ENCODE measurements at places on chromosomes 6 and 20.

DNA sequence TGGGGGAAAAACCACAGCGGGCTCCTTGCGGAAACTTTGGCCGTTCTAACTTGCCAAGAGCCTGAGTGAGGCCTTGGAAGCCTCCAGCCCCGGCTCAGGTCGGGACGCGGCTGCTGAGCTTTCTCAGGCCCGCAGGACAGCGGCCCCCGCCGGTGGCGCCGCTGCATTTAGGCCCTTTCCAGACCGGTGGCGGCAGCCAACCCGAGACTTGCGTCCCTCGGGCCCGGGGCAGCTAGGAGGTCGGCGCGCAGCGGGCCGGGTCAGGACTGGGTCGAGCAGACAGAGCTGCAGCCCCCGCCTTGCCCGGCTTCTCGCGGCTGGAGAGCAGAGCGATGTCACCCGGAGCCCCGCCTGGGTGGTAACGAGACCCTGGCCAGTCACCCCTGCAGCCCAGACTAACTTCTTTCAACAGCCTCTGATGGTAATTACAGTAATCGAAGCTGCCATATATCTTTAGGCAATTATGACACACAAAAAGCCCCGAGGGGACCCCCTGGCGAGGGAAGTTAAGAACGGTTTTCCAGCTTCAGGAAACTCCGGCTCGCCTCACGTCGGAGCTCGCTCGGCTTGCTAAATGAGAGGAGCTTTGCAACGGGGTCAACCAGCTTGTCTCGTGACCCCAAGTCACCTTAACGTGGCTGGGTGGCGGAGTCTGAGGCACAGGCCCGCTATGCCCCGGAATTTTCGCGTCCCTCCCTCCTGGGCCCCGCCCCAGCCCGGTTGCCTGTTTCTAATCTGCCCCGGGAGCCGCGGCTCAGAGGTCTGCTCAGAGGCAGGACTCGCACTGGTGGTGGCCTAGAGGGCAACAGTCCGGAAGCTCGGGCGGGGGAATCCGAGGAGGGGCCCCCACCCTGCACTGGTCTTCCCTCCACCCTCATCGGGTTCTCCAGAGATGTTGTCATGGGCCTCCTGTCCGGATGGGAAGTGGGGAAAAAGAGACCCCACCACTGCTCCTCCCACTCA, 3.0 kb downstream of the NR2E1 start:
- DNase-seq = peak; percentile 49

- no peak for DNase-seq
Measured at GRCh38 chr6:164296411-164296810, 881.9 kb downstream of the QKI start.

DNA sequence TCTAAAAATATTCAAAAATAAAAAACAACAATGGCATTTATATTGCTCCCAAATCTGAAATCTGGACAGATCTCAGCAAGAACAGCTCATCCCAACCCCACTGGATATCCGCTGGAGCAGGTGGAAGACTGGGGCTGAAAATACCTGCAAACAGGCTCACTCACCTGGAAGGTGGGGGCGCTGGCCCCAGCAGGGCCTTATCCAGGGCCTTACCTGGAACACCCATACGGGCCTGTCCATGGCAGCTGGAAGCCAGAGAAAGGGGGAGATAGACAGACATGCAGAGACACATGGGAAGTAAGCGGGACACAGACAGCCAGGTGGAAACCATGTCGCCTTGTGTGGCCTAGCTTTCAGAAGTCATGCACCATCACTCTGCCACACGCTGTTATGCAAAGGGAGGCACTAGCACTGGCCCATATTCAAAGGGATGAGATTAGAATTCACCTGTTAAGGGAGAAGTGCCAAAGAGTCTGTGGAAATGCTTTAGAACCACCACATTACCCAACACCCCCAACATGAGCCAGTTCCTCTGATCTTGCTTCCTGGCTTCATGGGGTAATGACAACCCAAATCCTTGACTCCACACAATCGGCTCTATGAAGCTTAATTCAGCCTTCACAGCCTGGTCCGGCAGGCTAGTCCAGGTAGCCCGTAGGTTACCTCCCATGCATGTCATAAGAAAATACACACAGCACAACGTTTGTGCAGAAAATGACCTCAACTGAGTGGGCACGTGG, 99.0 kb upstream of the CDYL start:
- DNase-seq = no peak

DNA sequence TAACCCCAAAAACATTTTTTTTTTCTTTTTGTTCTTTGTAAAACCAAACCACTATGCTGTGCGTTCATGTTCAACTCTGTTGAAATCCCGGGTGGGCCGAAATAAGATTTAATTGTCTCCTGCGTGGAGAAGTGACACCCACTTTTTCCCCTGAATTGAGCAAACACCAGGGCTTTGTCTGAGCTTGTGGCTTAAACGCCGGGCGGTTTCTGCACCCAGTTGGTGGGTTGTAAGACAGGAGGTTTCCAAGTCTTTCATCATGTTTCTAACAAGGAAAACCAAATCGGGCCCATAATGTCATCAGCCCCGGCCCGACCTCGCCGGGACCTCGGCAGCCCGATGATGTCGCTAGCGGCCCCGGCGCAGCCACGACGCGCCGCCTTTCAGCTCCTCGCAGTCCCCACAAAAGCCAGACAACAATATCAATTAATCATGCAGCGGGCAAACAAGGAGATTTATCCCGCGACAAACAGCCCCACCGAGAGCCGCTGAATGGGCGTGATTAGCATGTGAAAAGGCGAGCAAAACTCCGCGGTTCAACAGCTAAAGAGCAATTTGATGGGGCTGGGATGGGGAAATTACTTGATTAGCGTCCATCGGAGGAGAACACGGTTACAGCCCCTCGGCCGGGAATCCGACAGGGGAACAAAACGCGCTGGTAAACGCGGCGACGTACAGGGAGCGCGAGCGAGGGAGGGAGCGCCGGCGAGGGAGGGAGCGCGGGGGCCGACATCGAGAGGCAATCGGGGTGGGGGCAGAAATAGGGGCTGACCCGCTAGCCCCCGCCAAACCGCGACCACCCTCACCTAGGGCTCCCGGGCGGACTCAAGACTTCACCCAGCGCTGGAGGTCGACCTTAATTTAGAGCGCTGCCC, 5.3 kb downstream of the LINC00237 start:
- peak; percentile 11 for DNase-seq

GRCh38 chr20:57323034-57323433, 6.6 kb upstream of the SPO11 start:
- DNase-seq = peak; percentile 35

GRCh38 chr6:105733556-105734162, 330.8 kb upstream of the PREP start:
- peak; percentile 14 for DNase-seq

DNA sequence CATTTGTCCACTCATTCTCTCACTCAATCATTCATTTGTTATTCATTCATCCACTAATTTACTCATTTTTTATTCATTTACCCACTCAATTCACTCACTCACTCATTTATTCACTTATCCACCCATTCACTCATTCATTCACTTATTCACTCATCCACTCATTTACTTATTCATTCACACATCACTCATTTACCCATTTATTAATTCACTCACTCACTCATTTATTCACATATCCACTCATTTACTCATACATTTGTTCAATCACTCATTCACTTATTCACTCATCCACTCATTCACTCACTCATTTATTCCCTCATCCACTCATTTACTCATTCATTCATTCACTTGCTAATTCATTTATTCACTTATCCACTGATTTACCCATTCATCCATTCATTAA, 129.1 kb downstream of the TTLL2 start:
- DNase-seq = no peak

GRCh38 chr6:136521427-136521826, 28.8 kb downstream of the MAP7 start:
- no peak for DNase-seq
